ENCODE measurements at places on chromosomes 13 and 19.

DNA sequence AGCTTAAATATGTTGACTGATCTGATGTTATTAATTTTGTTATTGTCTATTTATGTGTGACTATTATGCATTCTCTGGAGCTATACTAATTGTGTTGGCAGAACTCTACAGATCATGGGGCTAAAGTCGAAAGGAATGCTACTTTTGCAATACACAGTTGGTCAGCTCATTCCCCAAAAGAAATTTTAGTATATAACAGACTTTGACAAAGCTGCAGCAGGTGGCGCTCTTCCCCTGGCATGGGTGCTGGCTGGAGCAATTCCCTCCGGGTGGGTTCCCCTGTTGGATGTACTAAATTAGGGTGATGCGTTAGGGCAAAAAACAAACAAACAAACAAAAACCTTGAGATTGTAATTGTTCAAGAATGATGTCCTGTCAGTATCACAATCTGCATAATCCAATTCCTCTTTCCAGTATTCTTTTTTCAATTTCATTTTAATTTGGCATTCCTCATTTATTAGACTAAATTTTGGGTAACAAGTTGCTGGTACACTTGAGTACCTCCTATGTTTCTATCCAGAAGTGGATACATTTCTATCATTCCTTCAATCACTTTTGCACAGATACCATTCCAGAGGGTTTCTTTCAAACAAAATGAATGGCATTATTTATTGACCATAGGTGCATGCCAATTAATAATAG lies 322.8 kb upstream of the EDNRB start:
- DNase-seq: no peak

DNA sequence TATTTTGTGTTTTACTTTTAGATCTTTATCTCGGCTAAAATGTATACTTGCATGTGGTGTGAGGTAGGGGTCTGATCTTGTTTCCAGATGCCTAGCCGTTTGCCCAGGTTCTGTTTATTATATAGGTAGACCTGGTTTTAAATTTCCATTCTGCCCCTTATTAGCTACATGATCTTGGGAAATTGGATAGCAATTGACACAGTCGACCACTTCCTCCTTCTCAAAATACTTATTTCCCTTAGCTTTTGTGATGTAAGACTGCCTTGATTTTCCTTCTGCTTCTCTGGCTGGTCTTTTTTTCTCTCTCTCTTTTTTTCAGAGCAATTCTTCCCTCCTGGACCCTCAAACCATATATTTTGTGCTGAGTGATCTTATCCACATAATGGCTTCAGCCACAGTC lies 3.0 kb upstream of the PGLYRP1 start:
- no peak for DNase-seq

DNA sequence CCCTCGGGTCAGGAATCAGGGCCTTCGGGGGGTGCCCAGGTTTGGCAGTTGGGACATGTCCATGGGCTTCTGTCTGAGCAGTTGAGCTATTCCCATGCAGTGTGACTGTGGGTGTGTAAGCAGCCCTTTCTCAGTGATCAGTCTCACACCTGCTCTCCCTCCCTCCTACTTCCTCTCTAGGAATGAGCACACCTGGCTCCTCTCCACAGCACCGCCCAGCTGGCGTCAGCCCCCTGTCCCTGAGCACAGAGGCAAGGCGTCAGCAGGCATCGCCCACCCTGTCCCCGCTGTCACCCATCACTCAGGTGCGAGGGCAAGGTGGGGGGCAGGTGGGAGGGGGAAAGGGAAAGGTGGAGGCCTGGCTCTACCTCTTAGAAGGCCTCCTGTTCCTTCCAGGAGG lies 25.9 kb downstream of the COMP start:
- DNase-seq: no peak

DNA sequence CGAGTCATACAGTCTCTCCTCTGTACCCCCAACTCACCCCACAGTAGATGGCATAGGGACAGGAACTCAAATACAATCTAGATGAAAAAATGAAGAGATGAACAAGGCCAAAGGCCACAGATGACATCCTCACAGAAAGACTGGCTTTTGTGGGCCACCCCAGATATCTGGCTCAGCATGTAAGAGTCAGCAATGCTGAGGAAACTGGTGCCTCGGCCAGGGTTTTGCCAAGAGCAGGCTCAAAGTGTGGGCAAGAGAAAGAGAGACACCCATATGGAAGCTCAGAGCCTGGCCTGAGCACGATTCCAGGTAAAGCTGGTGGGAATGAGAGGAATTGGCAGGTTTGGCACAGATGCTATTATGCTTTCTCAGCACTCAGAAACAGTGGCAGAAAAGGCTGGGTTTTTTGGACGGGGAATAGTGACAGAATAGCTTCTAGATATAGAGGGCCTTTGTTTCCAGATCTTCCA lies 460.6 kb downstream of the FOXO1 start:
- DNase-seq: no peak

DNA sequence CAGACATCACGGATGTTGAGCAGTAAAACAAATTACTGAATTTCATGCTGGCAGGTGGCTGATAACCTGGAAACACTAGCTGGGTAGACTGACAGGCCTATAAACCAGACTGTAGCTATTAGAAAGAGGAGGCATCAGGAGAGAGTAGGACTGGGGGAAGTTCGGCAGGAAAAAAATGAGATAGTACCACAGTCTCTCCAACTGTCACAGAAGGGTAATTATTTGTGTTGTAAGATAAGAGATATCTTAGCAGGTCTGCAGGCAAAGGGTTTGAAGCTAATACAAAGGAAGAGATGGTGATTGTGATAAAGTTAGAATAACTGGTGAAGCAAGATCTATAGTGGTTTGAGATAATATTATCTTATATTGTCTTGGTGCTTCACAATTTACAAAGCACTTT lies 41.7 kb downstream of the MIPEP start:
- DNase-seq: no peak
